ENCODE measurements at places on chromosomes 11 and 22.

DNA sequence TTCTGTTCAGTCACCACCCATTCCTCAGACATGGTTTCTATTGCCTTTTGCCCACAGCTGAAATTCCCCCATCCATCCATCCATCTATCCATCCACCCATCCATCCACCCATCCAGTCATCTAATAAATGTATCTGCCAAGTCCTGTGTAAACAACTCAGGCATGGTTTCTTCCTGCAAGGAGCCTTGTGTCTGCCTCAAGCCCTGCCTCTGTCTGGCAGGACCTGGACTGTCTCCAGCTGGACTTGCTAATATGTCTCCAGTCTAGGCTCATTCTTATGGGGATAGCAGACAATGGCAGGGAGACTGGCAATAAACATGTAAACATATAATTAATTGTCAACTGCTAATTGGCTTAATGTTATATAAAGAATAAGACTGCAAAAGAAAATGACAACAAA, 64.7 kb upstream of the AMPD3 start:
- DNase-seq, result peak; percentile 60

DNA sequence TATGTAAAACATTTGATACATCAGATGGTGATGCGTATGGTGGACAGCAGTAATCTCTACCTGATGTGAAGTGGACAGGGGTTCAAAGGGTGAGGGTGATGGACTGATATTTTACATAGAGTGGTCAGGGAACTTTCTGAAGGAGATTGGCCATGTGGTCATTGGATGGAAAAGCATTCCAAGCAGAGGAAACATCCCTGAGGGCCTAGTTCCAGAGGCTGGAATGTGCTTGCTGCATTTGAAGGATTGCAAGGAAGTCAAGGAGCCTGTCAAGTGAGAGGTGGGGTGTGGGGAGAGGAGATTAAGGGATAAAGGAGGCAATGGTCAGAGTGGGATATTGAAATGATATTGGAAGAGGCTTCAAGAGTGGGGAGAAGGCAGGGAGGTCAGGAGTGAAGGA, 151.9 kb upstream of the NTM start:
- DNase-seq, result no peak

DNA sequence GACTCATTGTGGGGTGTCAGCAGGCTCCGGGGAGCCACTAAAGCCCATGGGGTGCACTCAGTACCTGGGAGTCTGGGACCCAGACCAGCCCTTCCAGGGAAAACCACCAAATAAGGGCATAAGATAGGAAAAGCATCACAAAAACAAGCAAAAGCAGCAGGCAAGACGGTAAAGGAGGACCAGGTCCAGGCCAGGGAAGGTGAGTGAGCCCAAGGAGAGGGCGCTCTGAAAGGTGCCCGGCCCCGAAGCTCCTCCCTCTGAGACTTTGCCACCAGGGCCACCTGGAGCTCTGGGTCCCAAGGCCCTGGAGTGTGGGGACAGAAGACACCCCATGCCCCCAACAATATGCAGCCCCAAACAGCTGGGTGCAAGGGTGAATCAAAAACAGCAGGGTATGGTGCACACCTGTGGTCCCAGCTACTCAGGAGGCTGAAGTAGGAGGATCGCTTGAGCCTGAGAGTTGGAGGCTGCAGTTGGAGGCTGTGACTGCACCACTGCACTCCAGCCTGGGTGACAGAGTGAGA, 5.2 kb upstream of the IL17REL start:
- no peak for DNase-seq

DNA sequence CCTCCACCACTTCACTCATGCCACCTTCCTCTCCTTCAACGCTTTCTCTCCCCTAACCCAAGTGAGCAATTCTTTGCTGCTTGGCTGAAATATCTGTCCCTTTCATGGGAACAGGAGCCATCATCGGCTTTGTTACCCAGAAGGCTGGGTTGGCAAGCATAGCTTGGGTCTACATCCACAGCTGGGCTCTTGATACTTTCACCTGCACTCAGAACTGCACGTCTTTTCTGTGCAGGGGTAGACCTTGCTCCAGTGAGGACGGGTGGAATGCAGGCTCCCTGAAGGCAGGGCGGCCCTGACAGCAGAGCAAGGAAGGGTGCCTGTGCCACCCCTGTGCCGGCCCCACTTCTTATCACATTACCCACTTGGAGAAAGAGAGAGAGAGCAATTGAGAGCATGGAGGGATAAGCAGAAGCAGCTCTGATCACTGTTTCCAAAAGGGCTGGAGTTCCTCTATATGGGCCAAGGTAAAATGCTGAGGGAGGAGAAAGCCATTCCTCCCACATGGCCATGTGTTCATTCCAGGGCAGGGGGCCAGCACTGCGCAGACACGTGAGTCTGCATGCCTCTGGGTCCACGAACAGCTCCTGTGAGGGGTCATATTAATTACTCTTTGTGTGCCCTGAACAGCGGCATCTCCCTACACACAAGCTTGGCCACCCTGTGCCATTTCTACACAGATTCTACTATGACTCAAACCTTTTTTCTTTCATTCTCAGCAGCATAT, 181.8 kb downstream of the BUD13 start:
- DNase-seq, result no peak

DNA sequence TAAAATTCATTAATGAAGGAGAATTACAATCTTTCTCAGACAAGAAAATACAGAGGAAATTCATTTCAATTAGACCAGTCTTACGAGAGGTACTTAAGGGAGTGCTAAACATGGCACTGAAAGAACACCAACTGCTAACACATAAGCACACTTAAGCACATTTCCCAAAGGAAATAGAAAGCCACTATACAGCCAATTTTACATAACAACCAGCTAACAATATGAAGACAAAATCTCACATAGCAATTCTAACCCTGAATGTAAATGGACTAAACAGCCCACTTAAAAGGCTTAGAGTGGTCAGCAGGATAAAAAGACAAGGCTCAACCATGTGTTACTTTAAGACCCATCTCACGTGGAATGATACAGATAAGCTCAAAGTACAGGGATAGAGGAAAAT, 339.5 kb upstream of the LUZP2 start:
- DNase-seq, result no peak

DNA sequence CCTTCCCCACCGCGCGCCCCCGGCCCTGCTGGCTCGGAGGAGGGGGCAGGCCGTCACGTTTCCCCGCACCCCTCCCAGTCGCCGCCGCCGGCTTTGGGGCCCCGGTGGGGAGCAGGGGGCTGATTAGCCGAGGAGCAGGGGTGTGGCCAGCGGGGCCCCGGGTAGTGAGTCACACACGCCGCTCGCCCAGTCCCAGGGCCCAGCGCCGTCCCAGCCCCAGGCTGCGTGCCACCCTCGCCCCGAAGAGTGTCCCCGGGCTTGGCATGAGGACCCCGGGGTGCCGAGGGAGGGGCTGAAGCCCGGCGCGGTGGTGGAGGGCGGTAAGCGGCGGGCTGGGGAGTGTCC, 34.4 kb downstream of the PRDM11 start:
- DNase-seq, result peak; percentile 39

DNA sequence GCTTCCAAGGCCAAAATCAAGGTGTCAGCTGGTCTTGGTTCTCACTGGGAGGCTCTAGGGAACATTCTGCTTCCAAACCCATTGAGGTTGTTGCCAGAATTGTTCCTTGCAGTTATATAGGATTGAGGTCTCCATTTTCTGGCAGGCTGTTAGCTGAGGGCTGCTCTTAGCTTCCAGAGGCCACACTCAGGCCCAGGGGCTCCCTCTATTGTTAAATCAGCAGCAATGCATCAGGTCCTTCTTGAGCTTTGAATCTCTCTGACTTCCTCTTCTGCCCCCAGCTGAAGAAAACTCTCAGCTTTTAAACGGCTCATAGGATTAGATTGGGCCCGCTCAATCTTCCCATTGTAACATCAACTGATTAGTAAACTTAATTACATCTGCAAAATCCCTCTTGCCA, 39.3 kb upstream of the BSX start:
- peak; percentile 81 for DNase-seq

GRCh38 chr22:44396727-44397722, 84.3 kb upstream of the SHISAL1 start:
- DNase-seq, result no peak

DNA sequence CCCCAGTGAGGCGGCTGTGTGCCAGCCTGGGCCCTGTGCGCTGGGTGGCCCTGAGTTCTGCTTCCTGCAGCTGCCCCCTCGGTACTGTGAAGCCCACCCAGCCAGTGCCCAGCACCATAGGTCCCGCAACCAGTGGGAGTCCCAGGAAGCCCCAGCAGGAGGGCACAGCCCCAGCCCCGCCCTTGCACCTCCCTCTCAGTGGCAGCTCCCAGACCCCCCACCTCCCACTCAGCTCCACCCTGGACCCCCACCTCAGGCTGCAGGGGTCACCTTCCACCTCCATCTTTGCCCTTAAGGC, 30.9 kb downstream of the MOB2 start:
- DNase-seq, result no peak

DNA sequence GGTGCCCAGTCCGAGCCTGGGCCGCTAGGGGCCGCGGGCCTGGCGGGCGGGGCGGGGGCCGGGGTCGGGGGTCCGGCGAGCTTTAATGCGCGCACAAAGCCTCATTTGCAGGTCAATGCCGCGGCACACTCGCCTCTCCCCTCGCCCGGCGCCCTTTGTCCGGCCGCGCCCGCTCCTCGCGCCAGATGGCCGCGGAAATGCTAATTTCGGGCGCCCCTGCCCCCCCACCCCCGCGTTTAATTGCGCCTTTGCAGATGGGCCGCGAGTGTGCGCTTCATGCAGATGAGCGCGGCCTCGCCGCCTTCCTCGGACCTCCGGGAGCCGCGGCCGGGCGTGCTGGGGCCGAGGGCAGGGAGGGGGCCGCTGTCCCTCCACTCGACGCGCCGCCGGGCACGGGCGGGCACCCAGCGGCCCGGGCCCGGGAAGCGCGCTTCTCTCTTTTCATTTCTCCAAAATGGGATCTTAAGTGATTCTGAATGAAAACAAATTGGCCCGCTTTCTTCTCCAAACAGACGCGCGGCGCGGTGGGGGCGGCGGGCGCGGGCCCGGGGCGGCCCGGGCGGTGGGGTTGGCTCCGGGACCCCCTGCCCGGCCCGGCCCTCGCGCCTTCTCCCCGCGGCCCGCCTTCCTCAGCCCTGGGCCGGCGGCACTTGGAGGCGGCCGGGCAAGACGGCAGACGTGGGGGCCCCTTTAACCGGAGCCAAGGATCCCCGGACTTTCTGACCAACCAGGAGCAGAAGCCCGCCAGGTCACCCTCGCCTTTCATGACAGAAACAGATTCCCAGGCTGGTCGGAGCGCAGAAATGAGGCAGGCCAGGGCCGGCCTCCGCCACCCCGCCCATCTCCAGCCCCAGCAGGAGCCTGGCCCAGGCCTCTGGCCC, 22.9 kb downstream of the CDKN1C start:
- no peak for DNase-seq

DNA sequence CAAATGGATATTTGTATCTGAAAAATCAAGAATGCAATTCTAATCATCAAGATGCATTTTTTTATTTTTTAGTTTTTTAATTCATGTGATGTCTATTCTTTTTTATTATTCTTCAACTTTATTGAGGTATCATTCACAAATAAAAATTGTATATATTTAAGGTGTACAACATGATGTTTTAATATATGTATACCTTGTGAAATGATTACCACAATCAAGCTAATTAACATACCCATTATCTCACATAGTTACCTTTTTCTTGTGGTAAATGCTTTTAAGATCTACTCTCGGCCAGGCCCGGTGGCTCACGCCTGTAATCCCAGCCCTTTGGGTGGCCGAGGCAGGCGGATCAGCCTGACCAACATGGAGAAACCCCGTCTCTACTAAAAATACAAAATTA, 3.7 kb downstream of the HBB start:
- no peak for DNase-seq

DNA sequence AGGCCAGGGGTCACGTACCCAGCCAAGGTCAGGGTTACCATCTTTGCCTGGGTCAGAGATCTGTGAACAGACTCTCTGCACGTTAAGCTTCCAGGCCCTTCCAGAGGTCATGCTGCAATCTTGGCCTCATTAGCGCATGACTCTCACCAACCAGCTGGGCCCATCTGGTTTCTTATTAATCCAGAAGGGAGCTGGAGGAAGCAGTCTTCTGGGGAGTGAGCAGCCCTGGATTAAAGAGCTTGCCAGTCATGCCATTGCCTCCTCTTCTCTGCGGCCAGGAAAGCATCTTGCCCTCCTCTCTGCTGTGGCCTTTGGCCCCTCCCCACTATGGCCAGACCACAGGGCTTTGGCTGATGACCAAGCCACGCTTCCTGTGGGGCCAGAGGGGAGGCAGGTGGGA, 57.4 kb downstream of the CHST1 start:
- no peak for DNase-seq

GRCh38 chr22:37511395-37512104, 7.7 kb downstream of the CARD10 start:
- no peak for DNase-seq

DNA sequence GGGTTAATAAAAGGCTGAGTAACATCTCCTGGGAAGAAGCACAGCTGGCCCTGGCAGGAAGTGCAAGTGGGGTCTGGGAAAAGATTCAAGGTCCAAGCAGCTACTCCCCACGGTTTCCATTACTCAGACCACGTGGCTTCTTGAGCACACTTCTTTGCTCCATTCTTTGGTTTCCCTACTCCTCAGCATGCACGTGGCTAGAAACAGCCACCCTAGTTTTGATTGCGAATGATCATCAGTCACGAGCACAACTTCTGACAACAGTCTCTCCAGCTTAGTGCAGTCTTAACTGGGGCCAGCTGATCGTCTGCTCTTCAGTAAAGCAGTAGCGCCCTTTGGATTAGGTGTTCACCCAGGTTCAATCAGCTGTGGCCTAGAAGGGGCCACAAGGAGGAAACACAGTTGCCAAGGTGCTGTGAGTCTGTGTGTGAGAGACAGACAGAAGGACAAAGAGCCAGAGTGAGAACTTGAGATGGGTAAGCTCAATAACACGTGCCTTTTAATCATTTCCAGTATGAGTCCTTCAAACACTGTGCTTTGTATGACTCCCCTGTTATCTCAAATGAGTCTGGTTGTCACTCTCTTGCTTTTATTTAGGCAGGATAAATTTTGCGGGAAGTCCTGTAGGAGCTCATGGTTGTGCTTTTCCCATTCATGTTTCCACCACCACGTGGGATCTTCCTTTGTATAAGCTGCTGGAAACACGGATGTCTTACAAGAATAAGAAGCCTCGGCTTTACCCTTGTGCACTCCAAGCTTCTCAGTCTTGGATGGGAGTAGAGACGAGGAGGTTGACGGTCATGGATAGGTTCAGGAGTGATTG, 901 bp upstream of the PARVA start:
- DNase-seq, result peak; percentile 81

DNA sequence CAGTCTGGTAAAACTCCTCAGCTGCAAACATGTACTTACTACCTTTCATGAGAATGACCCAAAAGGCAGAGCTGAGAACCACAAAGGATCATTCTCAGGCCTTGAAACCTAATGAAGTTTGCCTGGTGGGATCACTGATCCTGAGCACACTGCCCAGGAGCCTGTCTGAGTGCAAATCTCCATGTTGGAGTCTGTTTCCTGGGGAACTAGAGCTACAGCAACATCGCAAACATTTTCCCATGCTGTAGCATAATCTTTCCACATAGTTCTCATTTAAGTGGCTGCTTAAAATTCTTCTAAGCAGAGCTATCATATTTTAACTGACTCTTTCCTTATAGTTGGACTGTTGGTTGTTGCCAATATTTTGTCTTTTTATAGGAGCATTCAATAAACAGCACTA, 58.5 kb downstream of the GUCY1A2 start:
- peak; percentile 79 for DNase-seq

Measured in choroid plexus epithelial cell (primary cell).